Stimulated activated CD4-positive, alpha-beta T cell treated with anti-CD3 and anti-CD28 coated beads, Interleukin-1b, Interleukin-23, amount 100 ng/mL, for 1 hour (primary cell): ENCODE measurements at places on chromosomes 11 and 22.

GRCh38 chr22:24421428-24421931 lies 5.9 kb upstream of the ADORA2A start:
- no peak for DNase-seq

- no peak for DNase-seq
Observed at GRCh38 chr11:93132836-93133235, 65.0 kb downstream of the SLC36A4 start.

DNA sequence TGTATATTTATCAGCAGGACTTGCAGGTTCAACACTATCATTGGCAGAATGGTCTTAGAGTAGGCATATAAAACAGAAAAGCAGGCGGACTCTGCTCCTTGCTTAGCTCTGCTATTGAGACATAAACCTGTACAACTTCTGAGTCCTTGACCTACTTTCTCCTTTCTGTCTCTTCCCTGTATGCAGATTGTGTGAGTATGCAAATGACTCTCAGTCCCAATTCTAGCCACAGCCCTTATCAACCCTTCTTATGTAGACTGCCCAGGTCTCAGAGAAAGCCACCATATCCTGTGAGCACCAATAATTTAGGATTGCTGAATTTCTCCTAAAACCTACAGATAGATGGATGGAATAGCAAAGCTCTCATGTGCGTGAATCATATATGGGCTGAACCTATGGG lies 367.6 kb upstream of the DDI1 start:
- DNase-seq = no peak

DNA sequence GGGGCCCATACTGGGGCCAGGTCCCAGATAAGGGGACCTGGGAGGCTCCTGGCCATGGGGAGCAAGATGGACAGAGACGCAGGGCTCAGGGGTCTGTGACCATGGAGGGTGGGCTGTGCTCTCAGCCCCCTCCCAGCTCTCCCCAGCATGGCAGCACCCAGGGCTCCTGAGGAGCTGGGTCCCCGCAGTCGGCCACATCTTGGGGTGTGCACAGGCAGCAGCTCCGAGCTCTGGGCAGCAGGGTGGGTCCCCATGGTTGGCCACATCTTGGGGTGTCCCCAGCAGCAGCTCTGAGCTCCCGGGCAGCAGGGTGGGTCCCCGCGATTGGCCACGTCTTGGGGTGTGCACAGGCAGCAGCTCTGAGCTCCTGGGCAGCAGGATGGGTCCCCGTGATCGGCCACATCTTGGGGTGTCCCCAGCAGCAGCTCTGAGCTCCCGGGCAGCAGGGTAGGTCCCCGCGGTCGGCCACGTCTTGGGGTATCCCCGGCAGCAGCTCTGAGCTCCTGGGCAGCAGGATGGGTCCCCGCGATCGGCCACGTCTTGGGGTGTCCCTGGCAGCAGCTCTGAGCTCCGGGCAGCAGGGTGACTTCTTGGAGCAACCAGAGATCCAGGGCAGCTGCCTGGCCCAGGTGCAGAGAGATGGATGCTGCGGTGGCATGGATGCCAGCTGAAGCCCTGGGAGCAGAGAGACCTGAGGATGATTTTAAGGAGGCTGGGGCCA lies 18.3 kb upstream of the MUC5B start:
- DNase-seq = no peak

GRCh38 chr22:17352798-17353197 lies 16.5 kb upstream of the CECR2 start:
- no peak for DNase-seq

DNA sequence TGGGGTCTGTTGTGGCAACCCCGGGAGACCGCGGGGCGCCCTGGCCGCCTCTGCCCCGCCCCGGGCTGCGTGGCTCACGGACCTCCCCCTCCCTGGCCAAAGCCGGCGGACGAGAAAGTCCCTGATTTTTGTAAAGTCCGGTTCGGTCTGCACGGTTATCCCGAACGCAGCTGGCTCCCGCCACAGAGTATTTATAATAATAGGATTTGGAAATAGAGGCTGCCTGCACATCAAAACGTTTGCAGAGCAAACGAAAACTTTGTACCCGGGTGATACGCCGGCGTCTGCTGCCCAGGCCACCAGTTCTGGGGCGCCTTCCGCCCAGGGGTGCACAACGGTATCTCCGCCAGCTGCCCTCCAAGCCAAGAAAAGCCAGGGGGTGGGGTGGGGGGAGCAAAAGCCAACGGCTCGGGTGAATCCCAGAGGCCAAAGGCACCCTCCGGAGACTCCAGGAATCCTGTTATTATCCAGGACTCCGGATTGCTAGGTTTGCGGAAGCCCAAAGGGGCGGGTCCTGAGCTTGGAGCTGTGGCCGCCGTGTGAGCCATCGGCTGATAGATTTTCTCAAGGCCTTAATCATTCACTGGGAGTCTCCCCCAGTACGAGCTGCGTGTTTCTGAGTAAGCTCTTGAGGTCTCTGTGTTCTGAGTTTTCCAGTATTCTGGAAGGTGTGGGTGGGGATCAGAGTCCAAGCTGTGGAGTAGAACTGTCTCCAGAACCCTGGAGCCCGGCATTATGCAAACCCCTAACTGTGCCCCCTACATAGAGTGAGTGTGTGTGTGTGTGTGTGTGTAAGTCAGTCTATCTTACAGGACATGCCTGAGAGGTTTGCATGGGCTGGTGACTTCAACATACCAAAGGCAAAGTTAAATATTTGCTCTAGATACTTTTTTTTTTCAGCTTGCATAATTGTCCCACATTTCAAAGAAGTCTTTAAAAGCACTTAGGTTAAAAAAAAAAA lies 673 bp upstream of the SHANK2 start:
- no peak for DNase-seq
